Mesenchymal stem cell (in vitro differentiated cells and primary cell): ENCODE measurements at places on chromosomes 1 and 21.

GRCh38 chr1:186193224-186193623, 181.8 kb downstream of the TPR start:
- no peak for DNase-seq

- no peak for DNase-seq
Observed at GRCh38 chr1:183238071-183238470, 52.0 kb downstream of the LAMC2 start.

GRCh38 chr21:27189870-27190269, 223.0 kb upstream of the ADAMTS5 start:
- no peak for DNase-seq

DNA sequence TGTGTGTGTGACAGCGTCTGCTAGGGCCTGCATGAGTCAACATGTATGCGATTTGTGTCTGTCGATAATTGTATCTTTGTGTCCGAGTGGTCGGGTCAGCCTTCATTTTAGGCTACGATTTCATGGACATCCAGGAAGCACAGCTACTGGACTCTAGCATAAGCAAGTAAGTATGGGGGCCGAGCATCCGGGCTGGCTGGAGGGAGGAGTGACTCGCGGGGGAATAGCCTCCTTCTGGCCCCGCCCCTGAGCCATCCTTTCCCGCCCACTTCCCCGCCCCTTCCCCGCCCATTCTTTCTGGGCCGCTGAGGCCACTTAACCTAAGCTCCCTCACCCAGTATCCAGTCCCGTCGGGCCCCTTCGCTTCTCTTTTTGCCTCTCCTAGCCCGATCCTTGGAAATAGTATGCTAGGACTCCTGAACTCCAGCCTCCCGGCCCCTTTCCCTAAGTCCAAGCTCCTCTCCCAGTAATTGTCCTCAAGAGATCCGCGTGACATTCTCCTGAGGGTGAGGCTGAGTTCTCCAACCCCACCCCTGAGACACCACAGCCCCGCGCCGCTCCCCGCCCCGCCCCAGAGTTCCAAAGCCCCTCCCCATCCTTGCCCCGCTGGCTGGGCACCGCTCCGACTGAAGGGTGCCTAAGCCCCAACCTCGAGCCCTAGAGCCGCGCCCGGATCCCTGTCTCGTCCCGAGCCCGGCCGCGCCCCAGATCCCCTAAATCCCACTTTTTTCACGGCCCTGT, 1.2 kb downstream of the MAP3K6 start:
- peak; percentile 93 for DNase-seq

- DNase-seq, result no peak
Observed at GRCh38 chr1:19973616-19974015, 5.8 kb downstream of the PLA2G2A start.

- no peak for DNase-seq
Observed at GRCh38 chr1:157087030-157087429, 12.6 kb downstream of the ETV3L start.

DNA sequence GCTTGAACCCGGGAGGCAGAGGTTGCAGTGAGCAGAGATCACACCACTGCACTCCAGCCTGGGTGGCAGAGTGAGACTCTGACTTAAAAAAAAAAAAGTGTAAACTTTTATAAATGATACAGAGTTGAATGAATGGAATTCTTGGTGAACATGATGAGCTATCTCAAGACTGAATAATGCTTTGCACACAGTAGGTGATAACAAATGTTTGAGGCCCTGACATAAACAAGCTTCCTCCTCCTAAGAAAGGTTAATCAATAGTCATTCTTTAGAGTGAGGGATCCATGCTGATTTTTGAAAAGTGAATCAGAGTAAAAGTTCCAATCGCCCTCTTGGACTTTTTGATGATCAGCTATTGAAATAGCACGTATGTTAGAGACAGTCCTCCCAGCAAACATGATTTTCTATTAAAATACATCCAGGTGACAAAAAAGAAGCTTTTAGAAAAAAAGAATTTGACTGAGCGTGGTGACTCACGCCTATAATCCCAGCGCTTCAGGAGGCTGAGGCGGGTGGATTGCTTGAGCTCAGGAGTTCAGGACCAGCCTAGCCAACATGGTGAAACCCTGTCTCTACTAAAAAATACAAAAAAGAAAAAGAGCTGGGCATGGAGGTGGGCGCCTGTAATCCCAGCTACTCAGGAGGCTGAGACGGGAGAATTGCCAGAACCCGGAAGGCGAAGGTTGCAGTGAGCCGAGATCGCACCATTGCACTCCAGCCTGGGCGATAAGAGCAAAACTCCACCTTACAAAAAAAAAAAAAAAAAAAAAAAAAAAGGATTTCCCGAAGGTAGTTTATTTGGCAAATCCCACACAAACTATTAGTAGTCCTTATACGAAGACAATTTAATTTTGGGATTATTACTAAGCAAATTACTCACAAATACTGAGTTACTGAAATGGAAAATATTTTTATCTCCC, 181.8 kb downstream of the NFIA start:
- DNase-seq, result no peak

- DNase-seq, result no peak
Observed at GRCh38 chr1:39490596-39491145, 765 bp upstream of the BMP8A start.

GRCh38 chr1:82901561-82901960, 1097.4 kb downstream of the TTLL7 start:
- no peak for DNase-seq

DNA sequence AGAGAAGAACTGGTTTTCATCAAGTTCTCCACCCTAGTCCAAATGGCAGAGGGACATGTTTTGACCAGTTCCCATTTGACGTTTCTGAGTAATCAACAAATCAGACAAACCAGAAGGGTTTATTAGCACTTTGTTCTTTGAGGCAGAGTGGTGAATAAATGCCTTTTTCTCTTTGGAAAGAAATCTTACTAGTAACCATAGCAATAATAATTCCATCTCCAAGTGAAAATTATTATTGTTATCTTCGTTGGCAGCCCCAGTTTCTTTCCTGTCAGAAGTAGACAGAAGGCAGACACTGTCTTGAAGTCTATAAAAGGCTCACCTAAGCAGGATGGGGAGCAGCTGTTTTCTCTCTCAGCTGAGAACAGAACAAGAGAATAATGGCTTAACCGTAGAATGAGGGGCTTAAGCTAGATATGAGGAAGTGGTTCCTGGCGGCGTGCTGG, 391.6 kb downstream of the PBX1 start:
- no peak for DNase-seq

DNA sequence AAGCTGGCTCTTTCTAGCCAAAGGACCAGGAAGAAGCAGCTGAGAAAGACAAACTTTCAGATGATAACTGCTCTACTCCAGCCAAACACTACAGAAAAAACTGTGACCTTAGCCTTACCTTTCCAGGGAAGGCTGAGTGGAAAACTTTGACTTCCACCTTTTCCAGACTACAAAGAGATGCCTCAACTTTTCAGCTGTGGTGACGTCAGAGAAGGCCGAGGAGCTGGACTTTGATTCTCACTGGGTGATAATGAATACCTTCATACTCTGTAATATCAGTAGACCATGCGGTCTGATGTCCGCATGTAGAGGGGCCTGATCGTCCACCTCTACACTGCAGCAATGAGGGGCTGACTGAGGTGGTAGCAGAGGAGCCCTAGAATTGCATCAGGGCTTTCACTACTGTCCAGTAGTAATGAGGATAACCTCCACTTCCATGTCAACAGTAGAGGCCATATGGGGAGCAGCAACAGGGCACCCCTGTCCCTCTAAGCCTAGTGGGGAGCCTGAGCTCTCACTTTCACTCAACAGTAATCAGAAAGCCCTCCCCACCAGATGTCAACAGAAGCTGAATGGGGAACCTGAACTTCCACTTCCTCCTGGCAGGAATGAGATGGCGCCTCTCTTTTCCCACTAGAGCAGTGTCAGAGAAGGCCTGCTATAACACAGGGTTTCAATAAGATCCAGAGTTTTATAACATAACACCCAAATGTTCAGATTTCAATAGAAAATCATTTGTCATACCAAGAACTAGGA, 28.4 kb upstream of the PADI1 start:
- no peak for DNase-seq

GRCh38 chr1:213986020-213986924, 1.5 kb upstream of the PROX1 start:
- no peak for DNase-seq

GRCh38 chr21:46426313-46427046, 32.2 kb upstream of the DIP2A start:
- DNase-seq, result no peak
